ENCODE measurements at places on chromosomes 5 and 9.

- no peak for DNase-seq
These were observed 134.2 kb downstream of the ADAMTS2 start for GRCh38 chr5:179211068-179211467.

DNA sequence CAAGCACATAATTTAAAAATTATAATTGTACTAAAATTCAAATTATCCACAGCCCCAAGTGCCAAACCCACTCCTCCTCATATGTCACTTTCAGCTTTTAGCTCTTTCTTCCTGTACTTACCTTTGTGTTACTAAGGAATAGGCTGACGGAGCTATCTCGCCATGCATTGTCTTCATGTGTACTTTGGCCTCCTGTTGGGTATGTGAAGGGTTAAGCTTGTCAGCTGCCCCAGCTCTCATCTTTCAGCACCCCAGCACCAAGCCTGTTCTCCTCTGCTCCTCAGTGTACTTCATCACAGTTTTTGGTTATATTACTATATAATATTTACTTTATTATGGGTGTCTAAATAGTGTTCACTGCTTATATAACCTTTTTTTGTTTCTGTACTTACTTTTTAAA lies 46.2 kb downstream of the OSTF1 start:
- no peak for DNase-seq

- DNase-seq = no peak
These were observed 6.3 kb upstream of the MVB12B start for GRCh38 chr9:126320158-126320922.

DNA sequence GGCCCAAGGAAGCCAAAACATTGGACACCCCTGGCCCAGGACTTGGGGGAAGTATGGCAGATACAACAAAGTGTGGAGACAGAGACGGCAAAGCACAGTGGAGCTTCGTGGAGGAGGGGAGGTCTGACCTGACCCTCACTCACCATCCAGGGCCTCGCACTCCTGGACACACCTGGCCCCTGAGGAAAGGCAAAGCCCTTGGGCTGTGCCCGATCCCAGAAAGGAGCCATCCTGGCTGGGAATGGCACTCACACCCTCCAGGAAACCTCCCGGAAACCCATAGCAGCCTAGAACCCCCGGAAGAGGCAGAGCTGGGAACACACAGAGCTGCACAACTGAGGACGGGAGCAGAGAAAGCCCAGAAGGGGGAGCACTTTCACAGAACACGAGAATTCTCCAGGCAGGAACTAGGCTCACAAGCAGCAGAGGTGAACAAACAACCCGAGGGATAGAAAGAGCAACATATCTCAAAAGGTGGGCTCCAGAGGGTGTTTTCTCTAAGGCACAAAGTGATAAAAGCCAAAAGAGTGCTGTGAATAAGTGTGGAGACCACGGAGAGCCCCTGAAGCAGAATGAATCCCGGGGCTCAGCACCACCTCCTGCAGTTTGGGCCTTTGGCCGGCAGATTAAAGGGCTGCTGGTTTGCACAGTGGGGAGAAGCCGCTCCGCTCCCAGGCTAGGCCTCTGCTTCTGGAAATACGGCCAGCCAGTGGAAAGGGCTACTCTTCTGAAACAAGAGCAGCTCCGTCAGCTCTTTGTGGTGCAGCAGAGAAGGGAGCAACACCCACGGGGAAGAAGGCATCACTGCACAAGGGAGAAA lies 108.2 kb downstream of the UBE2R2 start:
- no peak for DNase-seq

DNA sequence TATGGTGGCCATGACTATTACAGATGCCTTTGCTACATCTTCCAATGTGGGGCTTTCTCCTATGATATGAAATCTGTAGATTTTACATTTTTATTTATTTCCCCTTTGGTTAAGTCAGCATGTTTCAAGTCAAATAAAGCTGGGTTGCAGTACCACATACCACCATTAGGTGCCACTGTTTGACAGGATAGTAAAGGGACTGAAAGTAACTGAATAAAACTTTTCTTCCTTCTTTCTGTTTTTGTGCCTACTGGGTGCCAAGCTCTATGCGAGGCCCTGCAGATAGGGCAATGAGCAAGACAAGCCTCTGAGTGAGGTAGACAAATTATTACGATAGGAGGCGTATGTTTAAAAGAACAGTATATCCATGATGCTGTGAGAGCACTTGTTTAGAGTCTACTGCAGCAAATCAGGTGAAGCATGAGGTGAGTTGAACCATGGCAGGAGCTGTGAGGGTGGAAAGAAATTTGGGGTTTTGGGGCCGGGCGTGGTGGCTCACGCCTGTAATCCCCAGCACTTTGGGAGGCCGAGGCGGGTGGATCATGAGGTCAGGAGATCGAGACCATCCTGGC lies 64.8 kb downstream of the GDNF start:
- no peak for DNase-seq

DNA sequence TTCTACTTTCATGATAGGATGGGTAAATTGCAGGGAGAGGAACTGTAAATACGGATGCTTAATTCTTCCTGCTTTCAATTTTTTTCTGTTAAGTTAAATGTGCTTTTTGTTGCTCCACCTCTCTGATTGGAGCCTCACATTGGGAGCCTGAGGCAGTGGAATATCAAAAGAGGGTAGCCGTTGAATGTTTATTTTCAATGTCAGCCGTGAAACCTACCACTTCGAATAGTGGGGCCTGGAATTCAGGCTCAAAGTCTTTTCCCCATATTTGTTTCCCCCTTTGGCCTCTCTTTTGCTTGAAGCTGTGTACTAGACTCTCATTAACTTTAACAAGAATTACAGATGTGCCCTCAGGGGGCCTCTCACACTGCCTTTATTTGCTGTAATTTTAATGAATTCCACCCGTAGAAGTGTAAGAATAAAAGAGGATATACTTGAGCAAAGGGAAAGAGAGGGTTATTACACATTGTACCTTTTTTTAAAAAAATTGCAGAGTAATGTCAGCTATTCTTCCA lies 29.0 kb downstream of the PSAT1 start:
- no peak for DNase-seq

GRCh38 chr5:111930905-111931461 lies 174.0 kb upstream of the NREP start:
- DNase-seq = no peak

- DNase-seq = no peak
These were observed 15.4 kb downstream of the HAUS6 start for GRCh38 chr9:19087106-19088000.

GRCh38 chr5:67265951-67266350 lies 69.4 kb upstream of the CD180 start:
- no peak for DNase-seq

DNA sequence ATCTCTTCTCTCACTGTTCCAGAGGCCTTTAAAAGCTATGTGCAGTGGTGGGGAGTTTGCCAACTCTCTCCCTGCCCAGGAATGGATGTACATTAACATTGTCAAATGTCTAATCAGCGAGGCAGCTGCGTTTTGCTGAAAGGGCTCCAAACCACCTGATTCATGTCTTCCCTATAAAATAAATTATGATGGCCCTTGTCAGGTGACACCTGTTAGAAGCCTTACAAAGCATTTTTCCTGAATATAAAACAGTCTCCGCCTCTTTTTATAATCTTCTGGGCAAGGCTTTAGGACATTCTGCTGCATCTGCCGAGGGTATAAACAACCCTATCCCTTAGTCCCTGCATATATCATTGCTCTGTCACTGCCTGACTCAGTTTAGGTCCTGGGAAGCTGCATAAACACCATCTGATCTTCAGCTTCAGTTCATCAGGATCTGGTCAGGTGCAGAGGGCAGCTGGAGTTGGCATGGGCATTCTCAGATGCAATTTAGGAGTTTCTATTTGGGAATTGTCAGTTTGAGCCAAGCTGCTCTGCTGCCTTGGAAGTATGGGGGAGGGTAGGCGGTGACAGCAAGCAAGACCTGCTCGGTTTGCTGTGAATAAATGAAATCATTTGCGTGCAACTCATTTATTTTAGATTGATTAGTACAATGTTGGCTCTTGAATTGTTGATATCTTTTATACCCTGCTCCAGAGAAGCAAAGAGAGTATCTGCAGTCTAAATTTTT lies 103.5 kb downstream of the ACER2 start:
- no peak for DNase-seq

- no peak for DNase-seq
These were observed 17.8 kb downstream of the NOTCH1 start for GRCh38 chr9:136527721-136528710.

GRCh38 chr5:39193553-39194465 lies 25.6 kb downstream of the FYB1 start:
- no peak for DNase-seq
